ENCODE measurements at places on chromosomes 6 and 20.

- no peak for DNase-seq
Measured at GRCh38 chr6:154951345-154952200, 43.5 kb upstream of the TIAM2 start.

- DNase-seq, result peak; percentile 18
Measured at GRCh38 chr6:156955494-156956183, 178.5 kb downstream of the ARID1B start.

- DNase-seq, result no peak
Measured at GRCh38 chr20:57013217-57013616, 253.2 kb downstream of the BMP7 start.

GRCh38 chr6:74646461-74646860, 559.4 kb downstream of the COL12A1 start:
- no peak for DNase-seq

DNA sequence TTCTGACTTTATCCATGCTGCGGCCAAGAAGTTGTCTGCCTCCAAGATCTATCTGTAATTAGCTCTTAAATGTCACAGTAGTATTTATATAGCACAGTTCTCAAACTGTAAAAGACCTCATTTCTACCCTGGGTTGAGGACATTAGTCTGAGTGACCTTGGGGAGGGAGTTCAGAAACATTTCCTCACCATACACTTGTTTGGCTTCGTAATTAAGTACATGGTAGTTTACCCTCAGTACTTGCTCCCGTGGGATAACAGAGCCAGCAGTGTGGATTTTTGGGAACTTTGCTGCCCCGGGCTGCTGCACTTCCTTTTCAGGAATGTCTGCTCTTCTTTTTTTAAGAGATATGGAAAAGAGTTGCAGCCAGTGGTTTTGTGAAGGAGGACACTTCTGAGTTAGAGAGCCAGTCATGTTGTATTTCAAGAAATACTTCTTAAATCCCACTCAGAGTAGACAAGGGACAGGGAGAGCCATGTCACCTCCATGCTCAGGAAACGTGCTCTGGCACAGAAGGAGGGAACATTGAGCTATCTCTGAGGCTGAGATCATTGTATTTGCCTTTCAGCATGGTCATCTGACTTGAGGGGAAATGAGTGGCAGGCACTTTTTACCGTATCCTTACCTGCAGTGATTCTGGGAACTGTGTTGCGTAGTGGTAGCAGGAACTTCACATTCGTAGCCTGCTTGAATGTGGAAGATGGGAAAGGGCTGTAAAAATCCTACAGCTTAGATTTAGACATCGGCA, 33.6 kb downstream of the RPRD1B start:
- DNase-seq, result no peak

- DNase-seq, result peak; percentile 41
Measured at GRCh38 chr6:11763460-11764249, 14.9 kb downstream of the ADTRP start.

DNA sequence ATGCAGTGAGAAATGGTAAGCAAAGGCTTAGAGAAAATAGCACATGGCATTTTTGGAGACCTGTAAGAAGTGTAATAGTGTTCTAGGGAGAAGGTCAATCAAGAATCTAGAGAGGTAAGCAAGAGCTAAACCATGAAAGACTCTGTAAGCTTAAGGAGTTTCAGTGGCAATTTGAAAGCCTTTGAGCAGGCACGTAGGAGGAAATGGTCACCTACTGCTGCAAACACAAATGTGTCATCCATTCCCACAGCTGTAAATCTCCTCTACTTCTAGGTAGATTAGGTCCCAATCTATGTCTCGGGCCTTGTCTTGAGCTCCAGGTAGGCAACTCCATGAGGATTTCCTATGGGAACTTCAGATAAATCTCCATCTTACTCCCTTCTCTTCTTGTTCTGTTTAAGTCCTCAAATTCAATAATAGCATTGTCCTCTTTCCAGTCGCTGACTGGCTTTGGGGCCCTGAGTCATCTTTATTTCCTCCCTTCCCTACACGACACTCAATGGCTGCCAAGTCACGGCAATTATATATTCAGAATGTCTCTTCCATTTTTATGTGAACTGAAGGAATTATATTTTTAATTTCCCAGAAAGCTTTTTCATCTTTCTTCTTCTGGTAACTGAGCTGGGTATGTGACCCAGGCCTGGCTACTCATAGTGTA, 24.2 kb upstream of the PAQR8 start:
- DNase-seq, result no peak

DNA sequence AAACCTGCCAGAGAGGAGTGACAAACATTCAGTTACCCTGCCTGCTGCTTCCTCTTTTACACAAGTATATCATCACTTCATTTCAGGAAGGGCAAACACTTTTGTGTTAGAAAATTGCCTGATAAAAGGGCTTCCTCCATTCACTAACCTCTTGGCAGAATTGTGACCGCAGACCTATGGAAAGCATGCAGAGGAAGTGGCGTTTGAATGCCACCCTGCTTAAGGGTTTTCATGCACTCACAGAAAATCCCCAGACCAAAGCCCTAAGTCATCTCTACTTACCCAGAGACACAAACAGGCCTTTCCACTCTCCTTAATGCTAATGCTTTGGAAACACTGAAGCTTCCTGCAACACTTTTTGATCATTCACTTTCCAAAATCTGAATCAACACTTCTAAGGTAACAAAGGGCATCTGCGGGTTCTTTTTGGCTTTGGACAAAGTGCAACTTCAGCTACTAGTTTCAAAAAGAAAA, 22.1 kb upstream of the RALGAPA2 start:
- no peak for DNase-seq

DNA sequence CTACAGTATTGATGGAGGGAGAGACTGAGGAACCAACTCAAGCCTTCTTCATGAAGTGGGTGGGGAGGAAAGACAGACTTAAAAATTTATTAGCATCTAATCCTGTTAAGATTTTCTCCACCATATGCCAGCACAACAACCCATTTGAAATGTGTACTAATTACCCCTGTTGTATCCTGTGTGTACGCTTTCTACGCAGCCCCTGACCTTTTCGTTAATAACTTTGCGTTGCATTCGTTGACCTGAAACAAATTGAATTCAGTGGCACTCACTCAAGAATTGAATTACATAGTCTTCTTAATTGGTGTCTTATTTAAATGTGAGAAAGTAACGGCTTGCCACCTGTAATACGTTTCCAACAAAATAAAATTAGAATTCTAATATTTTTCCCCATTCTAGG, 113.9 kb downstream of the LINC00237 start:
- no peak for DNase-seq

- no peak for DNase-seq
Measured at GRCh38 chr6:6922166-6922565, 185.6 kb upstream of the RREB1 start.

- DNase-seq, result no peak
Measured at GRCh38 chr20:51493346-51493791, 49.1 kb downstream of the NFATC2 start.

- DNase-seq, result peak; percentile 42
Measured at GRCh38 chr6:7047966-7048365, 59.8 kb upstream of the RREB1 start.

- peak; percentile 7 for DNase-seq
Measured at GRCh38 chr20:62239278-62239879, 1.1 kb downstream of the OSBPL2 start.

DNA sequence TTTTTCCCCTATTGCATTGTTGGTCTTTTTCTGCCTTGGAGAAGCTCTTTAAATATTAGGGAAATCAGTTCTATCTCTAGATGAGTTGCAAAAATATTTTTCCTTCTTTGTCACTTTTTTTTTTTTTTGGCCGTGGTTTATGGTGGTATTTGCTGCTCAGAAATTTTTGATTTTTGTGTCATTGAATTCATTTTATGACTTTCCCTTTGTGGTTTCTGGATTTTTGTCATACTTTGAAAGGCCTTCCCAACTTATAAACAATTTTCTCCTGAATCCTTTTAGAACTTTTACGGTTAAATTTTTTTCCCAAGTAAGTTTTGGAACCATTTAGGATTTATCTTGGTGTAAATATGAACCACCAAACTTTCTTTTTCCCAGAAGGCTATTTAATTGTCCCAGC, 145.6 kb downstream of the GJA10 start:
- DNase-seq, result no peak
